Muscle of leg (tissue), 16 donors: ENCODE measurements at places on chromosomes 1 and 21.

- no peak for DNase-seq
- no peak overlapping the region for H3K27ac ChIP-seq
- no peaks in the 10 kb centered on the region for H3K36me3 ChIP-seq
- H3K27me3 ChIP-seq, result no peaks in the 10 kb centered on the region
- H3K4me1 ChIP-seq, result no peaks in the 10 kb centered on the region
Observed at GRCh38 chr1:207131163-207131562, 27.1 kb downstream of the C4BPA start.

DNA sequence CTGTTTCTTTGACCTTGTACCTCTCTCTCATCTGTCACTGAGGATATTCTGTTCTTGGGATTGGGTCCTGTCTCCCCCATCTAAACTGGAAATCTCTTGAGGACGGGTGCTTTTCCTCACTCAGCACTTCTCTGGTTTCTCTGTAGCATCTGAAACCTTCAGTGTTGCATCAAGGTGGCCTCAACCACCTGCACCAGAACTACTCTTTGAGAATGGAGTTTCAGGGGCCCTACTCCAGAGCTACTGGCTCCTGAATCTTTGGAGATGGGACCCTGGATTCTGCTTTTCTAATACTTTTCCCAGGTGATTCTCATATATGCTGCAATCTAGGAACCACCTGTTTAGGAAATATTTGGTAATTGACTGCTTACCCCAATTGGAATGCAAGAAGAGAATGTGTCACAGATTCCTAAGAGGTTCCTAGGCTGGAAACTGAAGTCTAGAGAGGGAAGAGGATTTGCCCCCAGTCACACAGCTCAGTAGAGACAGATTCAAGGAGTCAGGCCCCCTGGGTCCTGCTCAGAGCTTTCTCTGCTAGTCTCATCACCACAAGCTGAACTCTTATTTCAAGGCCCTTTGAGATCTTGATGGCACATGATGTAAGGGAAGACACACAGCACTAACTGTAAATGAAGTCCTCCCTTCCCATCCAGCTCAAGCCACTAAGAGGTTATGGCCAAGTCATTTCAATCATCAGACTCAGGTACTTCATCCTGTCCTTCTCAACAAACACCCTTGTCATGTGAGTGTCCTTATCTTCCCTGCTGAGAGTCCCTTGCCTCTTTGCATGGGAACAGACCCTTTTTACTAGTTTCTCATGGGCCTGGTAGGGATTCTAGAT lies 48.7 kb downstream of the EIF2D start:
- DNase-seq, result no peak
- H3K27ac ChIP-seq, result no peak overlapping the region
- H3K4me1 ChIP-seq, result peaks cover 61% of the 10 kb centered on the region
- no peaks in the 10 kb centered on the region for H3K36me3 ChIP-seq

DNA sequence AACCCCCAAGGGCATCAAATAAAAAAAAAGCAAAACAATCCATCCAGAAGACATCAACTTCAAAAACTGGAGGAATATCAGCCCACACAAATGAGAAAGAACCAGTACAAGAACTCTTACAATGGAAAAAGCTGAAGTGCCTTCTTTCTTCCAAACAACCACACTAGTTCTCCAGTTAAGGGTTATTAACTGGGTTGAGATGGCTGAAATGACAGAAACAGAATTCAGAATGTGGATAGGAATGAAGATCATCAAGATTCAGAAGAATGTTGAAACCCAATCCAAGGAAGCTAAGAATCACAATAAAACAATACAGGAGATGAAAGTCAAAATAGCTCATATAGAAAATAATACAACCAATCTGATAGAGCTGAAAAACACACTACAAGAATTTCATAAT lies 104.5 kb downstream of the NME7 start:
- H3K27ac ChIP-seq, result no peak overlapping the region
- no peak for DNase-seq
- no peaks in the 10 kb centered on the region for H3K27me3 ChIP-seq
- H3K36me3 ChIP-seq, result no peaks in the 10 kb centered on the region
- H3K4me1 ChIP-seq, result no peaks in the 10 kb centered on the region
- H3K4me3 ChIP-seq, result no peak overlapping the region

- no peaks in the 10 kb centered on the region for H3K36me3 ChIP-seq
- no peak for DNase-seq
- H3K27ac ChIP-seq, result no peak overlapping the region
- H3K4me1 ChIP-seq, result no peaks in the 10 kb centered on the region
- no peak overlapping the region for H3K4me3 ChIP-seq
Observed at GRCh38 chr1:68675336-68675735, 178.5 kb upstream of the DEPDC1 start.

DNA sequence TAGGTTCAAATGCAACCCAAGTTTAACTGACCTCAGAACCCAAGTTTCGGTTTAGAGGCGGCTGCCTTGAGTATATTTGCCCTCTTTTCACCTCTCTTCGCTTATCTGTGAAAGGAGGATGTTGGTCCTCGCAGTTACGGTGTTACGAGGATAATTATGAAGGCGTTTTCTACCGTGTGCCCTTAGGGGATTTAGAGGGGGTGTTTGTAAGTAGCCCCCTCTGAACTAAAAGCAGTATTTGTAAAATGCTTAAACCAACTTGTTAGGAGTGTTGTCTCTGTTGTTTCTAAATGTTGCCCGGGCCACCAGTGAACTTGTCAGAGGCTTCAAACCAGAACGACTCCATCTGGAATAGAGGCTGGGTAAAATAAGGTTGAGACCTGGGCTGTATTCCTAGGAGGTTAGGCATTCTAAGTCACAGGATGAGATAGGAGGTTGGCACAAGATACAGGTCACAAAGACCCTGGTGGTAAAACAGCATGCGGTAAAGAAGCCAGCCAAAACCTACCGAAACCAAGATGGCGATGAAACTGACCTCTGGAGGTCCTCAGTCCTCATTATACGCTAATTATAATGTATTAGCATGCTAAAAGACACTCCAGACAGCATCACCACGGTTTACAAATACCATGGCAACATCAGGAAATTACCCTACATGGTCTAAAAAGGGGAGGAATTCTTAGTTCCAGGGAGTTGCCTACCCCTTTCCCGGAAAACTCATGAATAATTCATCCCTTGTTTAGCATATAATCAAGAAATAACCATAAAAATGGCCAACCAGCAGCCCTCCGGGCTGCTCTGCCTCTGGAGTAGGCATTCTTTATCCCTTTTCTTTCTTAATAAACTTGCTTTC lies 1.0 kb upstream of the PSRC1 start:
- peak overlapping the region; percentile 90 for H3K27ac ChIP-seq
- H3K27me3 ChIP-seq, result no peaks in the 10 kb centered on the region
- H3K4me3 ChIP-seq, result peak overlapping the region; percentile 71
- no peak for DNase-seq
- H3K36me3 ChIP-seq, result peaks cover 13% of the 10 kb centered on the region
